ENCODE measurements at places on chromosomes 4 and X. TPM values are rescaled to one million over a fixed set of nuclear protein-coding genes. Genes with fewer than 3 reads are reported as not detected.

DCAF12L1 gene
- not detected for total RNA-seq

TLR3 gene
- 0.51 TPM for total RNA-seq

PAGE4 gene
- not detected for total RNA-seq

ANK2 gene
- total RNA-seq, result 3.7 TPM

PLAC8 gene
- total RNA-seq, result 200 TPM

BEX2 gene
- total RNA-seq, result 3.9 TPM

NAP1L3 gene
- total RNA-seq, result 0.61 TPM

BST1 gene
- 0.88 TPM for total RNA-seq

TBC1D19 gene
- 4.1 TPM for total RNA-seq

CENPI gene
- total RNA-seq, result 17.1 TPM

F8A2 gene
- not detected for total RNA-seq

RAB9B gene
- 0.64 TPM for total RNA-seq

Data from T-helper 1 cell treated with Interleukin-12 subunit alpha and Interleukin-12 subunit beta and Interleukin-4 antibody, amounts not matched to agents 30 ng/mL and 1 ng/mL, for 36 hours (primary cell).